ENCODE measurements at places on chromosomes 16 and 17.

DNA sequence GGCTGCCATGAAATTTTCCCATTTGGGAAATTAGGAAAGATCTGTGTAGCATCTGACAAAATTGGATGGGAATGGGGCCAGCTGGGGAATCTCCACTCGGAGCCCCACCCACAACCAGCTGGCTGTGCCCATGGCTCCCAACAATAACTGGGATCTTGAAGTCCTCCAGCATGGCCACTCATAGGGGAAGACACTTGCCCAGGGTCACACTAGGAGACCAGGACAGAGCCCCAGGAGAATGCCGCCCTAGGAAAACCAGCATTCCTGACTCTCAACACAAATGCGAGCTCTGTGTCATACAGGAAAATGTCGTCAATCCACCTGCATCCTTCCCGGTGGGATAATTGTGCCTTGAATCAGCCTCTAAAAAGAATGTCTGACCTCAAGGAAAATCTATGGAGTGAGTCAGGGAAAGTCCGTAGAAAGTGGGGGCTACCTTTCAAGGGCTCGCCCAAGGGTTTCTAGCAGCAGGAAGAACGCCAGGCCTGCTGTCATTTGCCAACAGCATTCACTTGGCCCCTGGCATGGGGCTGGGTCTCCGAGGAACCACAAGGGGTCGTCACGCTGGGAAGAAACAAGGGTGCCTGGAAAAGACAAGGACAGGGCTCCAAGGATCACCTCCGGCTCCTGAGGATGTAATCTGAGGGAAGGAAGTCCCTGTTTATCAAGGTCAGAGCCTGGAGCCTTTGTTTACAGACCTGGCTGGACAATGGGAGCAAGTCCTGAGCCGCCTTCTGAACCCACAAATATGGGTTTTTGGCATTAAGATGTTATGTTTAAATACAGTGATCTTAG, 15.9 kb downstream of the CDH5 start:
- DNase-seq = no peak

GRCh38 chr16:680967-681745, 946 bp downstream of the STUB1 start:
- DNase-seq = no peak

GRCh38 chr16:62041401-62041800, 5.2 kb upstream of the CDH8 start:
- DNase-seq = no peak

DNA sequence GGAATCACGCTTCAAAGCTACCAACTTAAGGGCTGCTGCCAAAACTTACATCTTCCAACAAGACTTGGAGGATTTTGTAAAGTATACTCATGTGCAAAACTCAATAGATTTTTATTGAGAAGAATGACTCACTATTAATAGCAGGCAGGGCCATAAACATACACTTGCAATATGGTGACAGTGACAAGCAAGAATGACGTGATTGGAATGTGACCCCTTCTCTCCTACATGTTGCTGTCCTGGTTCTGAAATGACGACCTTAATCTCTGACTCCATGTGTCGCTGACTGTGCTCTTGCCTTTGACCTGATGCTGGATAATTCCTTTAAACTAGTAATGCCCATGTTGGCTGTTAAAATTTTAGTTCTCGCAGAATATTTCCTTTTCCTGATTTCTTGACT, 174.5 kb downstream of the PARN start:
- no peak for DNase-seq

DNA sequence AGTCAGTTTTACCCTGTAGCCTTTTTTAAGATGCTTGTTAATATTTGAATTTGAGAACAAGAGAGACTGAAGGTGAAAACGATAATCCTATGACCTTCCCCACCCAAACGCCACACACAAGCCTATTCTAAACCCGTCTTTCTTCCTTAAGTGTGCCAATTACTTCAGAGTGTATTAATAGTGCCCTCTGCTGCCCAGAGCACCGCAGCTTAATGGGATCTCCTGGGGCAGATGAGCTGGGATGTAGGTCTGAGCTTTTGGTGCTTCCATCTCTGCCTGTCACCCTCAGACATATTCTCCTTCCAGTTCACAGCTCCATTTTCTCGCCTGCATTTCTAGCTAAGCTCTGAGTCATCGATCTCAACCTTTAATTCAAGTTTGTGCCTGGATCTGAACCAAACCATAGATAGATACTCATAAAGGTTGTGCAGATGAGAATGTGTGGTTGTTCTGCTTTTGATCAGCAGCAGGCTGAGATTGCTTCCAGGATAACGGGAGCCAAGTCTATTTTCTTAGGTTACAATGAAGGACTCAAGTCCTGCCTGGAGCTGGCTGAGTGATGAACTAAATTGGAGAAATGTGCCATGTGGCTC, 46.4 kb upstream of the CDH13 start:
- DNase-seq = no peak

DNA sequence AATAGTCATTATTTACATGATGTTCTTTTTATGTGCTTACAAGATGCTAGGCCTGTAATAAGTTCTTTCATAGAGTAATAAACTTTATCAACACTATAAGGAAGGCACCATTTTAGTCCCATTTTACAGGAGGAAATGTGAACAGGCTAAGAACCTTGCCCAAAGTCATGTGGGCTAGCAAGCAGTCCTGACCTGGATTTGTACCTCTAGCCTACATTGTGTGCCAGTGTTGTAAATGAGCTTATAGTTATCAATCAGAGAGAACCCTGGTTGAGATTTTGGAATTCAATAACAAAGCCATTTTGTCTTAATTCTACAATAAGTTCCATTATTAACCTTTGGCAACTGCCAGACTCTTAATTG, 6.7 kb upstream of the TBKBP1 start:
- no peak for DNase-seq

DNA sequence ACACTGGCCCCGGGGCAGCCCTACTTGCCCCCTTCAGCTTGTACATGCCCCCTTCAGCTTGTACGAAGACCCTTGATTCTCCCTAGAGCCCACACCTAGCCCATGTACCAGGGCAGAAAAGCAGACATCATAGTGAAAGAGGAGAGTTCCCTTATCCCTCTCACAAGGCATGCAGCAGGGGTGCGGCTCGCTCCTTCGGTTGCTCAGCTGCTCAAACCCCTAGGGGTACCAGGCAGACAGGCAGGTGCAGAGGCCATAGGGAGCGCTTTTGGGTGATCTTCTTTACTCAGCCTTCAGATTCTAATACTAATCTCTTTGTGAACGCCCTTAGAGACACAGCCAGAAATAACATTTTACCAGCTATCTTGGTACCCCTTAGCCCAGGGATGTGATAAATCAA, 286.3 kb downstream of the NPIPA8 start:
- no peak for DNase-seq

DNA sequence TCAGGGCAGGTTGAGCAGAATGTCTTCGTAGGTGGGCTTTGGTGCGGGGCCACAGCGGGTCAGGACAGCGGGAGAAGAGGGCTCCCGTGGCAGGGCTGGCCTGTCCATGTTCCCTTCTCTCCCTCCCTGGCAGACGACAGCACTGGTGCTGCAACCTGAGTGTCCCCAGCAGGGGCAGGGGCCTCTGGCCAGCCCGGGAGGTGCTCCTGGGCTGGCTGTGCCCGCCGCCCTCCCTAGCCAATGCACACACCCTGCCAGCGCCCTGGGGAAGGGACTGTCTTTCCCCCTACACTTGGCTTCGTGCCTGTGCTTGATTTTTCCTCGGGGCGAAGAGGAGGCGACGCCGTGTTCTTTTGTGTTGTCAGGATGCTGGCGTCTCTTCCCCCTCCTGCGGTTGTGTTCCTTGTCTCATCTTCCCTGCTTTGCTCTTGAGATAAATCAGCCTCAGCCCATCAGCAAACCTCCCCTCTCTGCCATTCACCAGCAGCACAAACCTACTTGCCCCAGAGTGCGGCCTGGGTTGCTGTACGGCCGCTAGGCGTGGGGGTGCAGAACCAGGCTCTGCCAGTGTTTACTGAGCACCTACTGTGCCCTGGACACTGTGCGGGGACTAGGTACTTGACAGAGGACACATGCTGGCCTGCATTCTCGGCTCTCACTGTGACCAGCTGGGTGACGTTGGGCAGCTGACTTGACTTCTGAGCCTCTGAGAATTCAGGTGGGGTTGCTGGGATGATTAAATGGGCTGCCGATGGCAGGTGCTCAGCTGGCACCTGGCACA, 237.3 kb upstream of the CIBAR2 start:
- DNase-seq = no peak

DNA sequence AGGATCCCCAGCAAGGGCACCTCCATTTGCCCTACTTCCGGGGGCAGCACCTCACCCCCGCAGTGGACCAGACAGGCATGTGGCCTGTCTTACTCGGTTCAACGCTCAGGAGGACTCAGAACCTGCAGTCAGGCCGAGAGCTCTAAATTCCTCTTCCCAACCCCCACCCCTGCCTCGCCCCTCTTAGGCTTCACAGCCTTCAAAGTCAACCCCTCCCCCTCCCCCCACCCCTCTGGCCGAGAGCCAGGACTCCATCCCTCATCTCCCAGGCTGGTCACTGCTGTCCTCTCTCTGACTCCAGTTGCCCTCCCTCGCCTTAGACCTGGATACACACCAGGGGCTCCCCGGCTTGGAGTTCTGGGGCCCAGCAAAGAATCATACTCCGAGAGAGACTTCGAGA, 8.1 kb upstream of the HS3ST6 start:
- no peak for DNase-seq

- DNase-seq = no peak
Measured at GRCh38 chr17:75398279-75398678, 7.2 kb downstream of the GRB2 start.

DNA sequence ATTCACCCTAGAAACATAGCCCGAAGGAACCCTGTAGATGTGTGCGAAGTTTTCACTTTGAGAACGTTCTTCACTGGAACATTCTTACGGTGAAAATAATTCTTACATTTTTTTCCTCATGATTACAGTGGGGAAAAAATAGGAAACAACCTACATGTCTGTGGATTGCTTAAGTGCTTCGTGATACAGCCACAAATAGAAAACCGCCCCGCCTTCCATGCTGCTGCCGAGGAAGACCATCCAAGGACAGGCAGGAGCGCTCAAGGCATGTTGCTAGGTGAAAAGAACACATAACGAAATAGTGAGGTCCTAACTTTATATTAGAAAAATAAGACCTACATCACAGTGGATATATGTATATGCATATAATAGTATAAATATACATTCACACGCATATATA, 78.8 kb downstream of the BMERB1 start:
- no peak for DNase-seq

DNA sequence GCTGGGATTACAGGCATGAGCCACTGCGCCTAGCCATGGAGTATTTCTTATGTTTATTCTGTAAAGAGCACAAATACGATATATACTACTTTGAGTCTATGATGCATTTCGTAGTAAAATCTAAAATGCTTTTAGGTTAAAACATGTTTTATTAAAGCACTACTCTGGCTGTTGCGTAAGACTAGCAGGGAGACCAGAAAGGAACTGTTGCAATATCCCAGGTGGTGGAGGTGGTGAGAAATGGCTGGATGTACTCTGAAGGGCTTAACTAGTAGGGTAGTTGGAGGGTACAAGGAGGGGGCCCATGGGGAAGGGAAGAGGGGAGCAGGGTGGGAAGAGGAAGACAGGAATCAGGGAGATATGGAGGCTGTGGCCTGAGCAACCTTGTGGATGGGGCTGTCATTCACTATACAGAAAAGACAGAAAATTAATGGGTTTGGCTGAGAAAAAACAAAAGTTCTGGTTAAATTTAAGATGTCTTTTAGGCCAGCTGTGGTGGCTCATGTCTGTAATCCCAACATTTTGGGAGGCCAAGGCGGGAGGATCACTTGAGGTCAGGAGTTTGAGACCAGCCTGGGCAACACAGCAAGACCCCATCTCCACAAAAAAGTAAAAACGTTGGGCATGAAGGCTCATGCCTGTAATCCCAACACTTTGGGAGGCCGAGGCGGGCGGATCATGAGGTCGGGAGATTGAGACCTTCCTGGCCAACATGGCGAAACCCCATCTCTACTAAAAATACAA, 35.8 kb downstream of the ST3GAL2 start:
- no peak for DNase-seq

GRCh38 chr16:88497561-88498462, 44.7 kb downstream of the ZFPM1 start:
- no peak for DNase-seq

- DNase-seq = no peak
Measured at GRCh38 chr17:64420143-64420670, 28.7 kb upstream of the MILR1 start.

DNA sequence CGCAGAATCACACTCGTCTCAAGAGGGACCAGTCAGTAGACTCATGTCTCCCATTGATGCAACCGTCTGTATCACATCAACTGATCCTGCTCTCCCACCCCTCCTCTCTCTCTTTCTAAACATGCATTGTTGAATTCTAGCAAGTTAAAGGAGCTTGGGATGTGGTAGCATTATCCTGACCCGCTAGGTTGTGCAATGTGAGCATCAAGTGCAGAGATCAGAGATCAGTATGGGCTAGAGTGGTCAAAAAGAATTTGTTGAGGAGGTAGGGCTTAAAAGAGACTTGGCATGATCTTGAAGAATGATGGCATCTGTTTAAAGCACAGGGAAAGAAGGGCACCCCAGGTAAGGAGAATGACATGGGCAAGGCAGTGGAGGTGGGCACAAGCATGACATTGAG, 38.7 kb downstream of the PRSS54 start:
- no peak for DNase-seq

DNA sequence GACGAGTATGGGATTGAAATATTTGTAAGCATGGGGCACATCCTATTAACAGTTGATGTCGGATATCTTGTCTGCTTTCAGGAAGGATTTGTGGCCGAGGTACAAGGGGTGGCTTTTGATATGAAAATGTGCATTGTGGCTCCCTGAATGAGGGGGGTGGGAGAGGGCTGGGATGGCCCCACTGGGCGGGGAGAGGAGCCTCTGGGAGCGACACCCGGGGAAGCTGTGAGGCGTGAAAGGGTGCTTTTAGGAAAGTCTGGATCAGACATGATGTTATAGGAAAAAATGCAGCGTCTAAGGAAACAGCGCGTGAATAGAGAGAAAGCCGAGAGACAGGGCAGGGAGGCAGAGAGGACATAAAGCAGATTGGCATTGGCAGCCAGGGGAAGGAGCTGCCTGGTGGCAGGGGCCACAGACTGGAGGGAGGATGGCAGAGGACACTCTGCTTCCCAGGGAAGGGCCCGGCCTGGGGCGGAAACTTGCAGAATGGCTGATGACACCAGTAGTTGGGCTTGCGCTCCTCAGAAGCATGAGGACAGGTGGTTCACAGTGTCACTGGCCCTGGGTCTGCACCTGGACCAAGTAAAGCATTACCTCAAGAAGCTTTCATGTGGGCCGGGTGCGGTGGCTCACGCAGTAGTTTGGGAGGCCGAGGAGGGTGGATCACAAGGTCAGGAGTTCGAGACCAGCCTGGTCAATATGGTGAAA, 95.7 kb downstream of the NTN1 start:
- no peak for DNase-seq

DNA sequence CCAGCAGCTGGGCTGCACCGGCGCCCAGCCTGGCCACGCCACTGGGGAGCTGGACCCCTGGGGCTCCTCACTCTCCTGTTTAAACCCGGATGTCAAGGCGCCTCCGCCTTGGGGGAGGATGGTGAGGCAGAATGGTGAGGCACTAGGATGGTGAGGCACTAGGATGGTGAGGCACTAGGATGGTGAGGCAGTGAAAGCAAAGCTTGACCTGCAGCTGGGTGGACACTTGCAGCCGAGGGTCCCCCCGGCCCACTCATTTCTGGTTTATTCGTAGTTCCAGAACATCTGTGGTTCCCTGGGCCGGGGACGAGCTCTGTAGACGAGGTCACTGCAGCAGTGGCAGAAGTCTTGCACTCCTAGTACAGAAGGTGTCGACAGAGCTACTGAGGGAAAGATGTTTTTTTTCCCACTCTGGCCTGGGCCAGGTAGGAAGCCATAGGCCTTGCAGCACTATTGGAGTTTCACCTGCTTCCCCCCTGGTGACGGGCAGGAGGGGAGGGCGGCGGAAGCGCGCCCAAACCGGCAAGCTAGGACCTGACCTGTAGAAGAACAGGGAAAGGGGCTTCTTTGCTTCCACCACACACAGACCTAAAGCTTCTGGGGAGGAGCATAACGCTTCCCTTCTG, 1.1 kb upstream of the HNF1B start:
- no peak for DNase-seq

Measured in cortex of kidney (tissue), 1 donor.